Occipital lobe (tissue), 3 donors: ENCODE measurements at places on chromosomes 12 and 14. TPM values are rescaled to one million over a fixed set of nuclear protein-coding genes. Genes with fewer than 3 reads are reported as not detected.

The TBC1D30 gene
- 72.2 TPM for total RNA-seq

The PSME2 gene
- 26.0 TPM for total RNA-seq

- no peak for DNase-seq
Observed at GRCh38 chr14:100165831-100166440, 6.5 kb upstream of the DEGS2 start.

GRCh38 chr12:111034083-111034885, 113.9 kb upstream of the MYL2 start:
- DNase-seq: no peak

DNA sequence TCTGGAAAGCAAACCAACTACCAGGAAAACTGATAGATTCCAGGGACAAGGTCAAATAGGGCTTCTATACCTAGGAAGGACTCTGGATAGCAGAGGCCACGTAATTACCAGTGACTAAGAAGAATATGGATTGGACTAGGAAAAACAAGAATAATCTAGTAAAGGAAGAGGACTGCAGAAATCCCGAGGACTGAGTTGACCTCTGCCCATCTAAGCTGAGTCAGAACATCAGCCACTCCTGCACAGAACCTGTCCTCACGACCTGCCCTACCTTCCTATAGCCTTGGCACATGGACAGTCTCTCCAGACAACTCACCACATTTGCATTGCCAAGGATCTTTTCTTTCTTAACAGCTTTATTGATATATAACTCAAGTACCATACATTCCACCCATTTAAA, 2.3 kb downstream of the OR6J1 start:
- no peak for DNase-seq

GRCh38 chr14:96304956-96305355, 48.9 kb downstream of the BDKRB1 start:
- DNase-seq: no peak

DNA sequence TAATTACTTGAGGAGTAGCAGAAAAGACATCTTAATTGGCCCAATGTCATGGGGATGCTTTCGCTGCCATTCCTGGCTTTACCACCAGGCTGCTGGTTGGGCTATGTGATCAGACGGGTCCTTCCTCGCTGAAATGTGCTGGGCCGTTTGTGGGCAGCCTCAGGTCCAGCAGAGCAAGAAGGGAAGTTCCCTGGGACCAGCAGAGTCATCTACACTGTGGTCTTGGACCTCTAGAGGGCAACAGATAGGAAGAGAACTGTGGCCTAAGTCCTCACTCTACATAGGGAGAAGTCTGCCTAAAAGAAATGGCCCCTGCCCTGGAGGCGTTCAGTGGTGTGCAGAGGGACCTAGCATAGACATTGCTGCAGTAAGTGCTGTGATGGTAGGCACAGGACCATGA, 10.9 kb downstream of the EVL start:
- DNase-seq: no peak
